ENCODE measurements at places on chromosomes 6 and 20. TPM values are rescaled to one million over a fixed set of nuclear protein-coding genes. Genes with fewer than 3 reads are reported as not detected.

DNA sequence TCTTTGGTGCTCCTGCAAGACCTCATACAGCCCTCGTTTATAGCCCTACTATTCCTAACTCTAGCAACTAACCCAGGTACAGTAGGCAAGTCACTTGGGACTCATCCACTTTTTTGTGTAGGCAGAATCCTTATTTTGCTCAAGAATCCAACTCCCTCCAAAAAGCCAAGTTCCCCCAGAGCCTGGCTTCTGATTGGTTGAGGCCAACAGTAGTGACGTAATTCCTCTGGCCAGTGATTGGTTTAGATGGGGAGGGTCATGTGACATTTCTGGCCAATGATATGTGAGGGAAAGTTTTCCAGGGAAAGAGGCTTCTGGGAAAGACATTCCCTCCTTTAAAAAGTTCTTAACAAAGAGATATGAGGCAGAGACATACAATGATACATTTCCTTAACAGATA is 32.1 kb downstream of the KIAA1755 start:
- no peak for DNase-seq

DNA sequence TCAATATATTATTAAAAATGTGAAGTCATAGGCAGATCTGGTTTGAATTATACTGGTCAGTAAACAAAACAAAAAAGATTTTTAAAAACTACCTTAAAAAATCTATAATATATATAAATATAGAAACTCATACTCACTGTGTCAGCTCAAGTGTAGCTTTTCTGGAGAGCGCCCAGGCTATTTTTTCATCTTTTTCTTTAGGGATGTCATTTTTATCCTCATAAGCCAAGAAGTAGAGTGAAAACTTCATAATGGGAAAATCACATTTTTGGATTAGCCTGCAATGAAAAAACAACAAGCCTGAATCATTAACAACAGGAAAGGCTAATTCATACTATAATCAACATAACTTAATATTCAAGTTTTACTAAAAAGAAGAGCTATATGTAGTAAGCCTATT is 18.7 kb downstream of the GLO1 start:
- DNase-seq = no peak

GRCh38 chr6:46651006-46651405 is 1.6 kb downstream of the CYP39A1 start:
- DNase-seq = no peak

DNA sequence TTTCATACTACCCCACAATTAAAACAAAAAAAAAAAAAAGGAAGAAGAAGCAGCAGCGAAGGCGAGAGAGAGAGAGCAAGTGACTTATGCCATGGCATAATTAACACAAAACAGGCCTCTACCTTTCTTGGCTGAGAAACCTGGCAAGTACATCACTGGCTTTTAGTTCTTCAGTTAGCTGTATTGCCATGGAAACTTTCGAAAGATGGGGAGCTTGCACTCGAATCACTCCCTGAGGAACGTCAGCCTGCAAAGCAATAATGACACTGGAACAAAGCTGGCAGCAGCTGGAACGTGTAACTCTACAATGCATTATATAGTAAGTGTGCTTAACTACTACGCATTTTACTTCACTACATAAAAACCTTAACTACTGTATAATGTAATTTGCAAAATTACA is 126.1 kb downstream of the ARHGAP18 start:
- no peak for DNase-seq

GRCh38 chr20:54207743-54208547 is at the start of gene PFDN4:
Gene PFDN4, plus strand, starts transcription at chr20:54208087. Its CDS starts 14 bp downstream, at chr20:54208101.
- peak; percentile 80 for DNase-seq

Gene ME1
- 9.5 TPM for total RNA-seq

DNA sequence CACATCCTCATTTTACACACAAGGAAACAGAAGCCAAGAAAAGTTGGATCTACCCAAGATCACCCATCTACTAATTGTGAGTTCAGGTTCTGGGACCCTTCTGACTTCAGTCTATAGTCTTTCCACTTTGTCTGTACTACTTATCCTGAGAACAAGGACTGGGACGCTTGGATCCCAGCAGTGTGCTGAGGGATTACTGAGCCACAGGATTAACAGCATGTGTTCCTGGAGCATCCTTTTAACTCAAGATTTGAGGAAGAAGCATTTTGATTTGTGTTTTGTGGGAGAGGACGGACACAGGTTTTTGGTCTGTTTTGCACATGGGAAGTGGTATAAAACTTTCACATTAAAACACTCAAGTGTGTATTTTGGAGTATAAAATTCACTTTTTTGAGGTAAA is 4.4 kb downstream of the ENPP4 start:
- no peak for DNase-seq

Gene BCL2L1
- total RNA-seq = 136 TPM

DNA sequence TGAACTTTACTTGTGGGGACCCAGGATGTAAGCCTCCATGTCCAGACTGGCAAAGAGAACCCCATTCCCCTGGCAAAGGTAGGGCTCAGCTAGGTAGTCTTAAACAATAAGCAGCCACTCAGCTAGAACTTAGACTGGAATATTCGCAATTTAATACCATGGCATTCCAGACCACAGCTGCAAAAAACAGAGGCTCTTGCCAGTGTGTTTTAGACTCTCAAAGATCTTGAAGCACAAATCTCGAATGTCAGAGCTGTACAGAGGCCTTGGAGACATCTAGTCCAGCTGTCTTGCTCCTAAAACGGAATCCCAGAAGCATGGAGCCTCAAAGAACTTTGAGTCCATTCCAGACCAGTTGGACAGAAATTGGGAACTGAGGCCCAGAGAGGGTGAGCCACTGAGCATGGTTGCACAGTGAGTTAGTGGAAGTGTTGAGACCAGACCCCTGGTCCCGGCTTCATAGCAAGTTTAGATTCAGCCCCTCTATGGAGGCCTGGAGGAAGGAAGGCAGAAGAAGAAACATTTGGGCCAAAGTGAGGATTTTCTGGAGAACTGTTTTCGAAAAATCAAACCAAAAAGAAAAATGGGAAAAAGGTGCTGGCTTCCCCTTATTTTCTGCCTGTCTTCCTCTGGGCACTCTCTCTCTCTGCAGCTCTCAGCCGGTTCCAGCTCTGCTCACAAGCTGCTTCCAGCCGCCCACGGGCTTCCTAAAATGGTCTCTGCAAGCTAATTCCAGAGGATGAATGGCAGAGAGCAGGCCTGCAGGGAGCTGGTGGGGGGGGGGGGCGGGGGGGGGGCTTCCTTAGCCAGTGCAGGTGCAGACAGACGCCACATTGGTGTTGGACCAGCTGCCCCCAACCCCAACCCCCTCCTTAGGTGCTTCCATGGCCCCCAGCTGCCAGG is 32.4 kb downstream of the AAR2 start:
- no peak for DNase-seq

DNA sequence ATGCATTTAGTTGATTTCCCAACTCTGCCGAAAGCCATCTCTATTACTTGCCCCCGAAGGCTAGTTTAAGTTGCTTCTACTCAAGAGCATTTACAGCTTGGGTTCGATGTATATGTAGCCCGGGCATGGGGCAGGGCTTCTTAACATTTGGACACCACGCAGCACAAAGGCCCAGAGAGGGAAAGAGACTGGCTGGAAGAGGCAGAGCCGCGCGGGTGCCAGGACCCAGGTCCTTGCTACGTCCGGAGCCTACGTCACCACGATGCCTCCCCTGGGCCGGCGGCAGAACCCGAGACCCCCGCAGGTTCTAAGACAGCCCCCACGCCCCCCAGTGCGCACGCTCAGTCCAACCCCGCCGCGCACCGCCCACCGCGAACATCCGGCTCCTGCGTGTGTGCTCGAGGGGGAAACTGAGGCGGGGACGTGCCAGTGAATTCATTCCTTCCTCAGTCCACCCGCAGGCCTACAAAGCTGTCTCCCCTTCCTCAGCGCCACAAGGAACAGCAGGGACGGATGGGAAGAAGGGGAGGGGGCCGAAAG is 367 bp upstream of the PCIF1 start:
- no peak for DNase-seq

GRCh38 chr6:131600716-131601115 is 27.3 kb downstream of the MED23 start:
- no peak for DNase-seq

Gene HLA-DPA1
- total RNA-seq = 1.8 TPM

GRCh38 chr20:46083101-46083500 is 6.7 kb downstream of the NCOA5 start:
- DNase-seq = no peak

- no peak for DNase-seq
These were observed 453.3 kb upstream of the NRSN1 start for GRCh38 chr6:23672737-23673136.

DNA sequence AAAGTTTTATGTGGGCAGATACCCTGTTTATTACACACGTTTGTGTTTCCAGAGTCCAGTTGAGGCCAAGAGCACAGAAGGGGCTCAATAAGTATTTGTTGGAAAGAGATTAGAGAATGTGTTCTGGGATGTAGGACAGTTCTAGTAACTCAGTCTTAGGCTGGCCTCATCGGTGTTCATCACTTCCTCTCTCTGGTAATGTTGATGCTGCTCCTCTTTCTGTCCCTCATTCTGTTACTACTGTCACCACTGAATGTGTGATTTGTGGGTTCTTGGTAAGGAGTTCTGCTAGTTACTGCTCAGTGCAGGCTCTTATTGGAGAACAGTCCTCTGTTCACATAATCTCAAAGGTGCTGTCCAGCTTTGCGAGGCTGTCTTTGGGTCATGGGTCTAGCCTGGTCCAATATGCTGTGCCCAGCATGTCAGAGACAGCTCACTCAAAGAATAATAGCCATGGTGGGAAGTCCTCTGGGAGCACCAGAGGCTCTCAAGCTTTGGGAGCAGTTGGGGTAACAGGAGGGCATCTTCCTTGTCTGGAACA is 1.3 kb downstream of the RFPL4B start:
- no peak for DNase-seq

DNA sequence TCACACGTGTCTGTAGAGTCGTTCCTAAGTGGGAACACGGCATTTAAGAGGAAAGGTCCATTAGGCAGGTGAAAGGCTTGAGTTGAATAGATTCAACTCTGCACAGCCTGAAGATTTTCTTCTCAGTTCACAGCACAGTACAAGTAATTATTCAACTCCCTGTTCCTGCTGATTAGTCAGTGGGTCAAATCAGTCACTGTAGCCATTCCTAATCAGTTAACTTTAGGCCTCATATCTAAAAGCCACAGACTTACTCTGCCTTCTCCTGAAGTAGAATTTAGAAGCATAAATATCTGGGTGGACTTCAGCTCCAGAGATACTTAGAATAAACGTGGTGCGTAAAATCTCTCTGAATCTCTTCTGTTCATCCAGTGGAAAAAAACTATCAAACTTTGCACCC is 872.4 kb downstream of the C6orf118 start:
- no peak for DNase-seq

GRCh38 chr6:157265186-157265585 is 58.1 kb downstream of the TMEM242 start:
- no peak for DNase-seq

Gene AIF1
- 1.7 TPM for total RNA-seq

Gene DOP1A
- 47.1 TPM for total RNA-seq

- no peak for DNase-seq
These were observed 558.7 kb upstream of the MMS22L start for GRCh38 chr6:97841763-97842162.

DNA sequence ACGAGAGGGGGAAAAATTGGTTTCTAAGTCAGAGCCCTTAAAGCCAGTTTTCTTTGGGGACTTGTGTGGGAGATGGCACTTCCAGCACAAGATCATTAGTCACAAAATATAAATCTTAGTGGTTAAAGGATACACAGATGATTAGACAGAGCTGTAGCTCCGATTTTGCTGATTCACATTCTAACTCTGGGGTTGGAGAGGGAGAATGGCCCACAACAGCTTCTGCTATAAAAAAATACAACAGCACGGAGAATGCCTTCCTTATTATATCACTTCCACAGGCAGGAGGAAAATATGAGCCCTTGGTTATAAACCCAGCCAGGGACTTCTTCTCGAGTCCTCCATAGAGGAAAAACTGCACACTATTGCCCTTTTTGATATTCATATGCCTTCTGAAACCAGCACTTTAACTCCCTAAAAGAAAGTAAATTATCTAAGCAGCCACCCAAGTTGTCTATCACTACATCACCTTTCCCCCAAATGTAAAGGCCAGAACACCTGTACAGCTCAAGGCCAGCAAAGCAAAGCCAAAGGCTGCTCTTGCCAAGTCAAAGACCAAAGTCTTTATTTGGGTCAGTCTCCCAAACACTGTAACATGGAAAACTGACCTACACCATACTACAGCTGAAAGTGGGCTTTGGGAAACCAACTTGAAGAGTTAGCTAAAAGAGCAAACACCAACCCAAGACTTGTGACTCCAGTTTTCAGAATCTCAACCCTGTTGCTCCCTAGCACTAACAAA is 10.4 kb downstream of the MRPL14 start:
- no peak for DNase-seq

DNA sequence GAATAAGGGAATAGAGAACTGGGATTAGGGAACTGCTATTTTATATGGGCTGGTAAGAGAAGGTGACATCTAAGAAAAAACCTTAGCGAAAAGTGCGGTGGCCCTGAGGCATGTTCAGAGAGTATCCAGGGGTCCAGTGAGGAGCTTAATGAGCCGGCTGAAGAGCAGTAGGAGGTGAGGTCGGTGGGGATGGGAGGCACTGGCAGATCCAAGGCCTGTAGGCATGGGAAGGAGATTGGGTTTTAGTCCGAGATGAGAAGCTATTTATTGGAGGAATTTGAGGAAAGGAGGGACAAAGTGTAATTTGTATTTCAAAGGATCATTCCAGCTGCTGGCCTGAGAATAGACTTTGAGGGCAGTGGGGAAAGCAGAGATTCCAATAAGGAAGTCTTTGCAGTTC is 123.8 kb downstream of the QKI start:
- no peak for DNase-seq

GRCh38 chr20:610130-611046 is at the start of gene TCF15:
Gene TCF15, minus strand, starts transcription at chr20:610309. Its CDS starts 72 bp downstream, at chr20:610237.
- DNase-seq = no peak

Gene HDGFL1
- not detected for total RNA-seq

Gene TCF15
- total RNA-seq = not detected

- no peak for DNase-seq
These were observed 87.5 kb downstream of the ANKRD60 start for GRCh38 chr20:58140787-58141425.

DNA sequence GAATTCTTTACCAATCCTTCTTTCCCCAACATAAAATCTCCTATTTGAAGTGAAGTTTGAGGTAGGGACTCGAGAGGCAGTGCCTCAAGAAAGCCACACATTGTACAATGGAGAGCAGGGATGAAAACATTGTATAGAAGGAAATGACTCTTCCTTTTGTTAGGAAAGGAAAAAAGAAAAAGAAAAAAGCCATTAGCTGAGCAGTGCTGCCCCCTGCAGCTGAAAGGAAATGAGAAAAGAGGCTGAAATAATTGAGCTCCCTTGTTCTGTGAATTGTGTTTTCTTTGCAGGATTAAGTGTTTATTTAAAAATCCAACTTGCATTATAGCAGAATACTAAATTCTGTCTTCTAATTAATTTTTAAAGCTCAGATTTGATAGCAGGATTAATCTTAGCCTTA is 162.9 kb upstream of the SASH1 start:
- no peak for DNase-seq
